H4 (cell line): ENCODE measurements at places on chromosomes 5 and 9. TPM values are rescaled to one million over a fixed set of nuclear protein-coding genes. Genes with fewer than 3 reads are reported as not detected.

DNA sequence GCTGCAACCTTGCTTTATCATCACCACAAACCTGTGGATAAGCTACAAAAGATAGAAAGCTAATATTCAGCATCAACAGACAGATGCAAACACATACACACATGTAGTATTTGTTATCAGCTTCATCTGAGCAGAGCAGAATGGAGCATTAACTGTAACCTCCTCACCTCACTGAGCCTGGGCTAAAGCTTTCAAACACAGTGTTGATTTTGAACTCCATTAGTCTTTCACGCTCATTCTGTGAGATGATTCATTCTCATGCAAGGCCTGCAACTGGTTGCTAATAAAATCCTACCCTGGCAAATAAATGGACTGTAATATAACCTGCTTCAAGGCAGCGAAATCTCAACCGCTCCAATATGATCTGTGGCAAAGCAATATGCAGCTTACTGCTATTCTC, 1360.6 kb upstream of the ACO1 start:
- no peak for DNase-seq

Gene CNTNAP3
- 12.8 and 18.6 TPM in 2 replicates for total RNA-seq

DNA sequence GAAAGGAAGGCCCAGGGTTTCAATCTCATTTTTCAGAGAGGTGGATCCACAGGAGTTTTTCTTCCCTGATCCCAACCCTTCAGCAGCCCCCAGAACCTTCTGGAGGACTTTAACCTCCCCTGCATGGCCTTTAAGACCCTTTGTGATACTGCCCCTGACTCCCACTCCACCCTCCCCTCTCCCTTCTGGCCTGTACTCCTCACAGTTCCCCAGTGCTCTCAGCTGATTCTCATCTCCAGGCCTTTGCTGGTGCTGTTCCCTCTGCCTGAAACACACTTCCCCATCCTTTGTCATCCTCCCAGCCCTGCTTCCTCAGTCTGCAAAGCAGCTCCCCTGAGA, 18.5 kb downstream of the NEURL1B start:
- DNase-seq, result no peak

DNA sequence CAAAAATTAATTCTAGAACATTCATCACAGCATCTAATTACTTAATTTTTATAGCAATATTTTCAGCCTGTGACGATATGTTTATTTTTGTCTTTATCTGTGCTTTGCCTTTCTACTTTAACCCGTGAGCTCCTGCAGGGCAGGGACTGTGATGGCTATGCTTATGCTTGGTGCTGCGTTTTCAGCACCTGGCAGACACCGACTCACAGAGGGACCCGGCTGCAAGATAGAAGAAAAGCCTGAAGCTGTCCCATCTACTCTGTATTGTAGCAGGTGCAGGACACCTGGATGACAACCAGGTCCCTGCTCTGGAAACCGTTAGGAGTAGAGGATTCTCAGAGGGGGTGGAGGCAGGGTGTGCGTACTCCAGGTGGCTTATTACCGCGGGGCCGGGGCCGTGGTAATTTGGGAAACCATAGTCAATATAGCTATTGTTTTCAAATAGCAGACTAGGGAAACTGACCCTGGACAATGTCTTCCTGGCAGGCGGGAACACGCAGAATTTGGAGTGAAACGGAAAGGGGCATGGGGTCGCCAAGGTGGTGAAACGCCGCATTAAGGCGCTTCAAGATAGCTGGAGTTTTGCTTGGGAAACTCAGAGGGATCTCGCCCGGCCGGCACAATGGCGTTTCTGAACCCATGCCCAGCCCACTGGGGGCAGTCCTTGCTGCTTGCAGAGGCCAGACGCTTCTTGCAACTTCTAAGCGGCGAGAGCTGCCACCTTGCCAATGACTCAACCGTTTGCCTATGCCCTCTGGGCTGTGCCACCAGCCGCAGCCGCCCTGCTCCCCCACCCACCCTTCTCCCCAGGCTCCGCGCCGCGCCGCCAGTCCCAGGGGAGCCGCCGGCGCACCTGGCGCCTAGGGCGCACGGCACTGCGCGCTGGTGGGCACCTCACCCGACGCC, 140.1 kb upstream of the PALM2AKAP2 start:
- peak; percentile 78 for DNase-seq

DNA sequence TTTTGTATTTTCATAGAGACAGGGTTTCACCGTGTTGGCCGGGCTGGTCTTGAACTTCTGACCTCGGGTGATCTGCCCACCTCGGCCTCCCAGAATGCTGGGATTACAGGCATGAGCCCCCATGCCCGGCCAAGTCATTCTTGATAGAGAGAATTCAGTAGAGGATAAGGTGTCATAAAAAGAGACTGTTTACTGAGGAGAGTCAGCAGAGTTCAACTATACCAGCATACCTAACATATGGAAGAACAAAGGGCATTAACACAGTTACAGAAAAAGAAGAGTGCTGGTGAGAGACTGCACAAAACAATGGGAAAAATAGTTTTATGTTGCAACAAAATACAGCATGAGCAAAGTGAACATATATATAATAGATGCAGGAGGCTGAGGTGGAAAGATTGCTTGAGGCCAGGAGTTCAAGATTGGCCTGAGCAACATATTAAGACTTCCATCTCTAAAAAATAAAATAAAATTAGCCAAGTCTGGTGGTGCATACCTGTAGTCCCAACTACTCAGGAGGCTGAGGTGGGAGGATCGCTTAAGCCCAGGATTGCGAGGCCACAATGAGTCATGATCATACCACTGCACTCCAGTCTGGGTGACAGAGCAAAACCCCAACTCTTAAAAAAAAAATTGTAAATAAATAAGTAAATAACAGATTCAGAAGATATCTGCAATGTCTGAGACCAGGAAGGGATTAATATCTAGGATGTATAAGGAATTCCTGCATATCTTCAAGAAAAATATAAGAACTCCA, 19.5 kb downstream of the B4GALT1 start:
- DNase-seq, result no peak

DNA sequence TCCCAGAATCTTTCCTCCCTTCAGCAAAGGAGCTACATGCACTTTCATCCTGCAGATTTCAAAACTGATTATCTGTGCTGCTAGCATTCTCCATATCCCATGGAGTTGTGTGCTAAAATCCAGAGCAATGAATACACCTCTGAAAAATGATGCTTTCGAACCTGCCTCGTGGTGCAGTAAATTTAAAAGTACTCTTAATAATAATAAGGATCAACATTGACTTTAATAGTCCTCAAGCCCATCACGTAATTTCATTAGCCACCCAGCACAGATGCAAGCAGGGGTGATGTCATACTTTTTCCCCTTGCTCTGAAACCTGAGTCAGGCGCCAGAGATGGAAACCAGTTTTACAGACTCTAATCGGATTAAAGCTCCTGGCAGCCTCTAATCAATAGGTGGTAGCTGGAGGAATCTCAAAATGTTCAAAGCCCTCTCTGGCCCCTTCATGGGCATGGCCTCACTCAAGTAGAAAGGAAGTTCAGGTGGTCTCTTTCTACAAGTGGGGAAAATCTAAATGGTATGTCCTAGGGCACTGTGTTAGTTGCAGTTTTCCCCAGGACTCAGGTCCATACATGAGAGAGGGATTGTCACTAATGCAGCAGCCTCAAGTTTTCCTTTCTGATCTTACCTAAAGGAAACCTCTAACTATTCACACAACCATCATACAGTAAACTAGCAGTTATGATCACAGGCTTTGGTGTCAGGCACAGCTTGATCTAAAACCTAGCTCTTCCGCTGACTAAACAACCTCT, 221.6 kb upstream of the SLC30A5 start:
- DNase-seq, result no peak

GRCh38 chr9:110266795-110267194, 10.5 kb upstream of the TXN start:
- no peak for DNase-seq

Gene PTGDS
- total RNA-seq, result not detected in 2 replicates

DNA sequence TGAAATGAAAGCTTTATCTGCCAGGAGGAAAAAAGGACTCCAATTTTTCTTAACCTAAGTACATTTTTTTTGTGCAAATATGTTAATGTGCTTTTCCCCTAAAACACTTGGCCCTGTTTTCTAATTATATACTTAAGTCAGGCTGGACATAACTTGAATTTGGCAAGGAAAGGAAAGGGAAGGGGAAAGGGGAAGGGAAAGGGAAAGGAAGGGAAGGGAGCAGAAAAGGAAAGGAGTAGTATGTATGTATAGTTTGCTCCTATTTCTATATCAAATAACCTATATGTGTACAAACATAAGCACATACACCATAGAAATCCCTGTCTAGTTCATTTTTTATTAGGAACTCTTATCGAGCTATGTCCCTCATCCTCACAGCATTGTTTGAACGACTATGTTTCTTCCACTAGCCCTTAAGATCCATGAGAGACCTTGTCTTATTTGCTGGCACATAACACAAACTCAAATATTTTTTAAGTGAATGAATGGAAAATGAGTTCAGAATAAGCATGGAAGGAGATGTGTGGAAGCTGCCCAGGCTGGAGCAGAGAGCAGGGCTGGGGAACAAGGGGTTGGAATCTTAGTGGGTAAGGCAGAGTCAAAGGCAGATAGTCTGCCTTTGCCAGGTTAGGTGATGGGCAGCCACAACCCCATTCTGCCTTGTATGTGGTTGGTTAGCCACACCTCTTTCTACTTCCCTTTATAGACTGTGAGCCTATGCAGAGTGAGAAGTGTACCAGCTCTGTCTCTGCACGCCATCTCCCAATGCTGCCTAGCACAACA, 70.0 kb downstream of the KLHL3 start:
- peak; percentile 54 for DNase-seq

DNA sequence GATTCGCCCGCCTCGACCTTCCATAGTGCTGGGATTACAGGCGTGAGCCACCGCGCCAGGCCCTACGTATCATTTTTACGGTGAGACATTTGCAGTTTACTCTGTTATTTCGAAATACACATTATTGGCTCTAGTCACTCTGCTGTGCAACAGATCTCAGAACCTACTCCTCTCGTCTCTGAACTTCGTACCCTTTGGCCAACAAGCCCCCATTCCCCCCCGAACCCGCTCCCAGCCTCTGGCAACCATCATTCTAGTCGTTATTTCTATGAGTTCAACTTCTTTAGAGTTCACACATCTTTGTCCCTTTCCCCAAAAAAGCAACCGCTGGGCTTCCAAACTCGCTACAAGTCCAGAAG, 735 bp downstream of the PTGR1 start:
- no peak for DNase-seq

Gene ZNF454
- total RNA-seq, result 0.72 TPM in 1 of 2 replicates, not detected in the other

Gene SHISAL2B
- not detected in 2 replicates for total RNA-seq

DNA sequence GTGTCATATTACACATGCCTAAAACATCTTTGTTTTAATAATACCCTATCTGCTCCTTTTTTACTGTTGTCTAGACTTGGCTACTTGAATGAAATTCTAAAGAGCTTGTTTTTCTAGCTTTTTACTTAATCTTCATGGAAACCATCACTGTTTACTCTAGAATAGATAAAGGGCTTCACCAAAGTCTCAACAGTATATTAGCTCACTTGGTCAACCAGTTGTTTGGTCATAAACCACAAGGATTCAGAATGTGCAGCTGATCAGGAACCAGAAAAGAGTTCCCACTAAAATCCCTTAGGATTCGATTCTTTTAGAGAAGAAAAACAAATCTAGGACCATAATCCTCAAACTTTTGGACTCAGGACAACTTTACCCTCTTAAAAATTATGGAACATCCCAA, 38.0 kb downstream of the CDO1 start:
- no peak for DNase-seq

Gene DYNC2I2
- 56.9 and 69.0 TPM in 2 replicates for total RNA-seq

DNA sequence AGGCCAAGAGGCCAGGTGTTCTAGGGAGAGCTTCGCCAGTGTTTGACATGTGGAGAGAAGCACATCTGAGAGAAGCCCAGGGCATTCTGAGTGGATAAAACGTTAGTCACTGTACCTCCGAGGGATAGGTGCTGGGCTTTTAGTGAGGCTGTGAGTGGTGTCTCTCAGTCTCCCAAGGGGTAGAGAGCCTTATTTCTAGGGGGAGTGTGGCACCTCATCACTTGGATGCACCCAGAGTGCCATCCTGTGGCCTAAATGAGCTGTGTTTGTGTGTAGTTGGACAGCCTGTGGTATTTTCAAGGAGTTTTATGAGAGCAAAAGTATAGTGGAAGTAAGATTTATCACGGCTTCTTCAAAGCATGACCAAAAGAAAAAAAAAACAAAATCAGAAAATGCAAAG, 1046.9 kb upstream of the WWC1 start:
- DNase-seq, result peak; percentile 59

GRCh38 chr9:5587024-5587423, 41.9 kb upstream of the RIC1 start:
- DNase-seq, result no peak

GRCh38 chr5:72408603-72409002, 88.4 kb downstream of the PTCD2 start:
- DNase-seq, result no peak

GRCh38 chr5:138803935-138804334, 50.7 kb downstream of the CTNNA1 start:
- DNase-seq, result no peak

Gene LRRC26
- 0.10 and 0.12 TPM in 2 replicates for total RNA-seq

Gene GABRA6
- total RNA-seq, result 0.14 TPM in 1 of 2 replicates, not detected in the other

GRCh38 chr9:98727428-98727827, 18.7 kb upstream of the GABBR2 start:
- no peak for DNase-seq

GRCh38 chr5:108830705-108831276, 83.1 kb downstream of the FER start:
- DNase-seq, result no peak

- no peak for DNase-seq
Observed at GRCh38 chr9:112914524-112914923, 23.8 kb upstream of the SLC46A2 start.

- no peak for DNase-seq
Observed at GRCh38 chr5:56585461-56585860, 229.9 kb upstream of the MAP3K1 start.
